ENCODE measurements at places on chromosomes 6 and 20.

DNA sequence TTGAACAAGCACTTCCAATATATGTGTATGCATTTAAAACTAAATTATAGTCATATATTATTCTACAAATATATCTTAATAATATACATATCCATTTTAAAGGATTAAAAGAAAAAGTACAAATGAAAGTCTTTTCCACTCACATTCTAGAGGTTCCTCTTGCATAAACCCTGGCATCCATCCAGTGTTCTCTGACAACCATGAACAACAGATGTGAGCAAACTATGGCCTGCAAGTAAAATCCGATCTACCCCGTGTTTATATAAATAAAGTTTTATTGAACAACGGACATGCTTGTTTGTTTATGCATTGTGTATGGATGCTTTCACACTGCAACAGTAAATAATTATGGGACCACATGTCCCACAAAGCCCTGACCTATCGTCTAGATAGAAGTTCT lies 1122.3 kb downstream of the EPHA7 start:
- DNase-seq, result no peak

GRCh38 chr6:1940381-1940780 lies 305.0 kb downstream of the GMDS start:
- no peak for DNase-seq

- no peak for DNase-seq
Observed at GRCh38 chr6:43926634-43927531, 156.9 kb downstream of the VEGFA start.

DNA sequence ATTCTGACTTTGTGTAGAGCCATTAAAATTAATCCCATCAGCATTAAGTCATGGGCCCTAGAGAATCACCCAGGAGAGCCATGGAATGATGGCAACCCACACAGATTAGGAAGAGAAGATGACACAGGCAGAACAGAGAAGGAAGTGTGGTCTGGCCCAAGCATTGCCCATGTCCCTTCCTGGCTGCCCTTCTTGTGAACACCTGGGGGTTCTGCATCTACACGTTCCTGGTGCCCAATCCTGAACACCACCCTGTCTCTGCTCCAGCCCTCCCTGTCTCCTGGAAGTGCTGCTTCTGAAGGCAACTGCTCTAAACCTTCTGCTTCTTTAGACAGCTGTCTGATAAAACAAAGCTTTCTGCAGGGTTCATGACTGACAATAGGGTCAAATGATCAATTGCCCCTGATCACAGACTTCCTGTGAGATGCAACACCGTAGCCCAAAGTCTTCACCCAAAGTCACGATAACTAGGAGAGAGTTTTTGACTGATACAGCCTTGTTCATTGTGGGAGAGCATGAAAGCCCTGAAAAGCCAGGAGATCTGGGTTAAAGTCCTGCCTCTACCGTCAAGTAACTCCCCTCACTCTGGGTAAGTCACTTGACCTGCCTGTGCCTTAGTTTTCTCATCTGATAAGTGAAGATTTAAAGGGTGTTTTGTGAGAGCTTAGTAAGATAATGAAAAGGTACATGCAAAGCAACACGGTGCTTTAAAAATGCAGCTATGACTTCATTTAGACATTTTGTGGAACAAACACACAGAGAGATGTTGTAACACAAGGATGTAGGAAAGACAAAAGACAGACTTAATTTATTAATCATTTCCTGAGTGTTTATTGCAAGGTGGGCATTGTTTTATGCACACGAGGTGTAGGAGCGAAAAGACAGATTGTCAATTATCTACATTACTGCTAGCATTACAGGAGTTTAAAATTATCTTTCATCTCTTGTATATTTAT lies 291.2 kb upstream of the STXBP5 start:
- DNase-seq, result no peak

- no peak for DNase-seq
Observed at GRCh38 chr6:17556014-17556413, 44.1 kb upstream of the FAM8A1 start.
